ENCODE measurements at places on chromosomes 11 and 22.

- DNase-seq = peak; percentile 45
These were observed 44.8 kb upstream of the MYO18B start for GRCh38 chr22:25697181-25697664.

DNA sequence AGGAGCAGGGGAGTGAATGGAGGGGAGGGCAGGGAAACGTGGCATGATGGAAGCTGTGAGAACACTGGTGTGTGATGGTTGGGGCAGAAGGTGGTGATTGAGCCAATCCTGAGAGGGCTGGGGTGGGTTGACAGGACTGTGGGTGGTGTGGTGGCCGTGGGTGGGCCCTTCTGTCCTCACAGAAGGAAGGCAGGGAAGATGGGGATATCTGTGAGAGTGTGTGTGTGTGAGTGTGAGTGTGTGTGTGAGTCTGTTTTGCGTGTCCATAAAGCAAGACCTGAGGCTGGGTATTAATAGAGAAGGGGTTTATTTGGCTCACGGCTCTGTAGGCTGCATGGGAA is 13.0 kb downstream of the TPCN2 start:
- DNase-seq = no peak

DNA sequence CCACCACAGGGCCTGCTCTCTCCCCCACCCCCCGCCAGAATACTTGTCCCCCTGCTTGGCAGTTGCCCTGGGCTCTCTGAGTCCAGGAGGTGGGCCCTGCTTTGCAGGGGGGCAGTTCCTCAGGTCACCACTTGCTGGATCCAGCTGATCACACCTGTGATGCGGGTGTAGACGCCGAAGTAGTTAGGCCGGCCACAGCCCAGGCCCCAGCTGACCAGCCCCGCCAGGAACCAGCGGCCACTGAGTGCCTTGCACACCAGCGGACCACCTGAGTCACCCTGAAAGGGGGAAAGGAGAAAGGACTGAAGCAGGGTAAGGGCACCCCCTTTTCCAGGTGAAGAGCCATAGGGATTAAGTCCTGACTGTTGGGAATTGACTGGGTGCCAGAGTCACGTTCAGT is 14.4 kb downstream of the KCTD17 start:
- no peak for DNase-seq

DNA sequence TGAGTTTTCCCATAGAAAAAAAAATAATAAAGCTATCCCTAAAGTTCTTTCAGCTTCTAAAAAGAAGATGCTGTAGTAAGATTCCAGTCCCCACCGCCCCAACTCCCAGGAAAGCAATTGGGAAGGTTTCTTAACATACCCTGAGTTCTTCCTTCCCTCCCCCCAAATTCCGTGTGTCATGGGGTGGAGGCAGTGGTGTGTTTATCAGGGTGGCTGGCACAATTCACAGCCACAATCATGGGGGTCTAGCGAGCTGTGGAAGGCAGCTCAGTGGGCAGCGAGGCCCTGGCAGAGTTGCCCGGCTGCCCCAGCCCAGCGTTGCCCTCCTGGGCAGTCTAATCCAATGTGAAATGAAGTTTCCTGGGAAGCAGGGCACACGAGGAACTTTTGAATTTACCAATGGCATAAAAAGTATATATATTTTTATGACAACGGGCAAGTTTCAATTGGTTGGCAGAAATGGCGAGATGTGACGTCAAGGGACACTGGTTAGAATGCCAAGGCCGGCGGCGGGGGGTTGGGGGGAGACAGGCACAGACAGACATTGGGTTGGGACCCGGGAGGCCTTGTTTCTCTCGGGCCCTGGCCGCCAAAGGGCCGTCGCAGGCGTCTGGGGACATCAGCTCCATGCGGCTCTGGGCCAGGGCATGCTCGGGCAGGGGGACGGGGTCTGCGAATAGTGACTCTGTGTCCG is 80.7 kb upstream of the PPARA start:
- peak; percentile 88 for DNase-seq

- no peak for DNase-seq
These were observed 190.9 kb upstream of the BLID start for GRCh38 chr11:122306831-122307391.

GRCh38 chr11:17855531-17856290 is 121.1 kb downstream of the KCNC1 start:
- no peak for DNase-seq

- DNase-seq = no peak
These were observed 43.1 kb downstream of the SCGB1A1 start for GRCh38 chr11:62461740-62462507.

- no peak for DNase-seq
These were observed 355.9 kb upstream of the RAG2 start for GRCh38 chr11:36953976-36954375.

DNA sequence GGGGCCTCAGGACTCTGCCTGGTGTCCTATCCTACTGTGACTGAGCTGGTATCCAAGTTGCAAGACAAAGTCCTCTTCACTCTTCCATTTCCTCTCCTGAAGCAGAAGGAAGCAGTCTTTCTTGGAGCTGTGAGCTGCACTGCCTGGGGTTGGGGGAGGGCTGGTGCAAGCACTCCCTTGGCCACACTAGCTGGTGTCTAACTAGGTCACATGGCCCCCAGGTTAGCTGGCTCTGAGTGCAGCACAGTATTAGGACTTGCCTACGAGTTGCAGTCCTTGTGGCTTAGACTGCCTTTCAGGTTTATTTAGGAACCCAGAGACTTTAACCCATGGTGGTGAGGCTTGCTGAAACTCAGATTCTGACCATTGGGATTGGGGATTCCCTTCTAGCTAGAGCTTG is 138.9 kb downstream of the NELL1 start:
- DNase-seq = no peak

DNA sequence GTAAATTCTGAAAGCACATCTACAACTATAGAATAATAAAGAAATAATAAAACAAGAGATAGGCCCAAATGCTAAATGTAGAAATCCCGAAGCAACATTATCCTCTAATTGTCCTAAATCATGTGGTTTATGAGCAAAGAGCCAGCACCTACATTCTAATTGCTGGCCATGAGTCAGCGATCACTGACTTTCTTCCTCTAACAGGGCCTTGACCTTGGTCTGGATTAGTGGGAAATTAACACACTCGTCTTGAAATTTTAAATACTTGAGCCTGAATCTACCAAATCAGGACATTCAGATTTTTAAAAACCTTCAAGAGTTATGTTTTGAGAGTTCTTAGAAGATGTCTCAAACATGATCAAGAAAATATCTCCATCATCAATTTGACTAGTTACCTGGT is 727.6 kb downstream of the METTL15 start:
- DNase-seq = no peak

GRCh38 chr11:27611947-27612455 is 88.3 kb downstream of the BDNF start:
- DNase-seq = no peak

DNA sequence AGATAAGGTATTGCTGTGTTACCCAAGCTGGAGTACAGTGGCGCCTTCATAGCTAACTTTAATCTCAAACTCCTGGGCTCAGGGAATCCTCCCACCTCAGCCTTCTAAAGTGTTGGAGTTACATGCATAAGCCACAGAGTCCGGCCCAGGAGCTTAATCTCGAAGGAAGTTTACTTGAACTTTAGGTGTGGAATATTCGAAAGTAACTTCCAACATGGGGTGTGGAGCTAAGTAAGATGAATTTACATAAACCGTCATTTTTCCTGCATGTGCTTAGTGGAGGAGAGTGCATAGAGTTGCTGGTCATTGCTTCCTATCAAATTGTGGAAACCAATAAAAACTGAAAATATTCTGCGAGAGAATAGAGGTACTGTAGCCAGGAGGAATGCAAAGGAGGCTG is 1.5 kb downstream of the ATG13 start:
- DNase-seq = no peak

DNA sequence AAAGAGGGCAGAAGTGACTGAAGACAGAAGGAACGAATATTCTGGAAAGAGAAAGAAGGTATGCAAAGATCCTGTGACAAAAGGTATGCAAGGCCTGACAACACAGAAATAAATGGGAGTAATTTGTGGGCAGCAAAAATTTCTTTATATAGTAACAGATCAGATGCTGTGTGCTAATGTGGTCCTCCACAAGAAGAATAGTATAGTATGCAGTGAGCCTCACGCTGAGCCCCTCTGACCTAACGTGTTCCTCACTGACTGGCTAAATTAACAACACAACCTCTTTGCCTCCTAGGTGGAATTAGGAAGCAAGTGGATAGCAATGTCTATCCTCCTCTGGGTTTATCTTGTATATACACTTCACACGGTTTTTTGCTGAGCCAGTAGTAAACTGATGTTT is 143.1 kb upstream of the SESN3 start:
- DNase-seq = no peak

DNA sequence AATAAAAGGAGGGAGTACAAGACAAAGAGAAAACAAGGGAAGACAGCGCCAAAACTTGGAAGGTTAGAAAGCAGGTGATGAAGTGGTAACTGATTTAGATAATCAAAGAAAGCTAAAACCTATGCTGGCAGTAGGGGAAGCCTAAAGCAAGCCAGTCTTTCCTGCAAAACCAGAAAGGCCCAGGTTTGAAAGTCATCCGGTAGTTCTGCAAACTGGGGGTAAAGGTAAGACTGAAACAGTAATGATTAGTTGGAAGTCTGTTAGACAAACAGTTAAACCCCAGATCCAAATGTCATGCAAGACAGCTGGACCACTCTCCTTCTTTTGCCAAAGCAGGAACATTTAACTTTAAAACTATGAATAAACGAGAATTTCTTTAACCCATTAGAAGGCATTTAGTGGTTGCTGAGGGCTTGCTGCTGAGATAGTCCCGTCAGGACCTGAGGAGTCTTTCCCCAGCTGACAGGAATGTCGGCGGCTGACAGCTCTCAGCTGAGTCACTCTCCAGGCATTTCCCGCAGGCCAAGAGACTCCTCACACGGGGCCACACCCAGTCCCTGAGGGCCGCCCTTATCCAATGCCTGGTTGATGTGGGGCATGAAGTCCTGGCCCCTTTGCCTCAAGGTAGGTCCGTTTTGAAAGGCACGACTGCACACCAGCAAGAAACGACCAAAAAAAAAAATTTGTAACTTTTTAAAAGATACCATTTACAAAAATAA is 36.3 kb upstream of the CFAP300 start:
- peak; percentile 60 for DNase-seq

DNA sequence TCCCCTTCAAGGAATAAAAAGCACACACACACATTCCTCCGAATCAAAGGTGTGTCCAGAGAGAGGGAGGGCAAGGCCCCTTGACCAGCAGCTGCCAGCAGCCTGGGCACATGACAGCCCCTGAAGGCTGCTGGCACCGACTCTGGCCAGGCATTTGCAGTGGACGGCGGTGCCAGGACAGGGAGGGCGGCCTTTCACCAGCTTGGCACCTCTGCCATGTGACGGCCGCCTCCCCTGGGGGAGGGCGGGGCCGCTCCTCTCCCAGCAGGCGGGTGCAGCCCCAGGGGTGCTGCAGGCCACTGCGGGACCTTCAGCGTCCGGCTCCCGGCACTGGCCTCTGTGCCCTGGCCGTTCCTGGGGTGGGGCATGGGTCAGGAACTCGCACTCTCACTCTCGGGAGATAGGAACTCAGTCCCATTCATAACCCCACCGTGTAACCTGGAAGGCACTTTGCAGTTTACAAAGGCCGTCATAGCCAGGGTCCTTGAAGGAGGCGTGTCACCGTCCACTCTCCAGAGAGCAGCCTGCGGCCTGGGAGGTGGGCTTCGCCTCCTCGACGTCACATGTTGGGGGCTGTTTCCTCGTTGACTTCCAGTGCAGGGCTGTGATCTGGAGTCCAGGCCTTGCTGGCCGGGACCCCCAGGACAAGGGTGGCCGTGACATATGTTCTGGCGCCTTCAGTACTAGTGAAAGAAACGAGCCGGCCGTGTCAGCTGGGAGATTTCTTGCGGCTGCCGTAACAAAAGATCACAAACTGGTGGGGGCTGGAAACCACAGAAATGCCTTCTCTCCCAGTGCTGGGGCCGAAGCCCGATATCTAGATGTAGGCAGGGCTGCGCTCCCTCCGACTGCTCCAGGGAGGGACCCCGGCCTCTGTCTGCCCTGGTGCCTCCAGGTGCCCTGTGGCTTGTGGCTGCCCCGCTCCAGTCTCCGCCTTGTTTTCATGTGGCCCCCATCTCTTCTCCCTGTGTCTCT is 39.9 kb upstream of the SMIM38 start:
- DNase-seq = no peak

- no peak for DNase-seq
These were observed 17.8 kb upstream of the TP53I11 start for GRCh38 chr11:44968510-44968909.

GRCh38 chr11:84524422-84525051 is 1102.6 kb downstream of the DLG2 start:
- DNase-seq = no peak

- no peak for DNase-seq
These were observed 100.1 kb downstream of the DBX1 start for GRCh38 chr11:20060181-20060580.

- no peak for DNase-seq
These were observed 45.1 kb downstream of the KREMEN1 start for GRCh38 chr22:29117799-29118477.

DNA sequence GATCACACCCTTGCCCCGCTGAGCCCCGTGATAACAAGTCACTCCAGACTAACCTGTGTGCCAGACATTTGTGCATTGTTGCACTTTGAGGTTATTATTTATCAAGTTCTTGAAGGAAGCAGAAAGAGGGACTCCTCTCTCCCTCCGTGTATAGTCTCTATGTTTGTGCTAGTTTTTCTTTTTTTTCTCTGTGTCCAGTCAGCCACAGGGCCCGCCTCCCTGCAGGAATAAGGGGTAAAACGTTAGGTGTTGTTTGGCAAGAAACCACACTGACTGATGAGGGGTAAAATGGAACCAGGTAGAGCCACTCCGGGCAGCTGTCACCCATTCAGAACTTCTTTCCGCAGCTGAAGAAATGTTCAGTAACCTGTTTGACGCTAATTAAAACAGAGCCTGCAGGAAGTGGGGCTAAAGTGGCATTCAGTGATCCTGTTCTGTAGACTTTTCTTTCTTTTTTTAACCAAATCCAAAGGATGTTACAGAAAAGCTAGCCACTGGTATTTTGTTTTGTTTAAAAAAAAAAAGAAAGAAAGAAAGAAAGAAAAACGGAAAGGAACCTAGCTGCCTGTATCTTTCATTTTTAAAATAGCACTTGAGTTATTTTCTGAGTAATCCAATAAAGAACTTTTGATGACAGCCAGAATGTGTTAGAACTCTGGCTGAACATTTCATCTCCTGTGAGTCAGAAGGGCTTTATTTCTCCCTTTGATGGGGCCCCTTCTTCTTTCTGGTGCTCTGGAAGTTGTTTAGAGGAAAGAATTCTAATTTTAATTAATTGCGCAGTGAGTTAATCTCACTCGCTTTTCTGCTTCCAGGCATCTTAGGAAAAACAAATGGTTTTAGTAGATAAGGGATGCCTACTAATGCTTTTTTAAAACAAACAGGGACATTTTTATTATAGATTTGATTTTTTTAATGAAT is 58.2 kb downstream of the COMMD9 start:
- DNase-seq = no peak

- no peak for DNase-seq
These were observed 96.2 kb downstream of the RDX start for GRCh38 chr11:110200241-110200640.

DNA sequence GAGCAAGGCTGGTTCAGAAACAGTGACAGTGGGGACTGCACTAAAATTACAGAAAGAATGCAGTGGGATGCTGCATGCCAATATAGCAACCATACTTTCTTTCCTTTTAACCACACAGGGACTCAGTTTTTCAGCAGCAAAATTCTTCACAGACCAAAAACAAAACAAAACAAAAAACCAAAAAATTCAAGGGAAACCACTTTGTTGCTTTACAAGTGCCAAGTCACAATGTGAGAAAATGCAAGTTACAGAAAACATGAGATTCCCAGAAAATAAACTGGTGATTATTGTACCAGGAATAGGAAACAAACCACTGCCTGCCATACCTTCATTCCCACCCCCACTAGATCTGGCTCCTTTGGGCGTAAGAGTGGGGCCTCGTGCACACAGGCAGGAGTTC is 52.6 kb downstream of the TENM4 start:
- DNase-seq = no peak

- no peak for DNase-seq
These were observed 230.4 kb upstream of the ZC3H12C start for GRCh38 chr11:109862835-109863234.

Data from femur (tissue), 1 donor.